ENCODE measurements at places on chromosomes 3 and 15.

DNA sequence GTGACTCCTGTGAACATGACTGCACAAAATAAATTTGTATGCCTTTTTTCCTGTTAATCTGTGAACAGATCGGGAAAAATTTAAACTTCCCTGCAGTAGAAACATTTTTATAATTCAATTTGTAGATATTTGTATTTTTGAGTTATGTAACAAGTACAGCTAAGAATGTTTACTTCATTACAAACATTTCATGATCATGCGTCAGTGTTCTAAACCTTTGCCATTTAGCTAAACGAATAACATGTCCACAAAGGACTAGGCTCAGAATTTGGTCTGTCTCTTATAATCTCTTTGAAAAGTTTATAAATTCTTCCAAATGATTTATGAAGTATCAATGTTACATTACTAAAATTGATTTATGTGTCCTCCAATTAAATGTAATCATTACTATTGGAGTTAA lies 17.3 kb upstream of the CRYBG3 start:
- DNase-seq, result no peak

DNA sequence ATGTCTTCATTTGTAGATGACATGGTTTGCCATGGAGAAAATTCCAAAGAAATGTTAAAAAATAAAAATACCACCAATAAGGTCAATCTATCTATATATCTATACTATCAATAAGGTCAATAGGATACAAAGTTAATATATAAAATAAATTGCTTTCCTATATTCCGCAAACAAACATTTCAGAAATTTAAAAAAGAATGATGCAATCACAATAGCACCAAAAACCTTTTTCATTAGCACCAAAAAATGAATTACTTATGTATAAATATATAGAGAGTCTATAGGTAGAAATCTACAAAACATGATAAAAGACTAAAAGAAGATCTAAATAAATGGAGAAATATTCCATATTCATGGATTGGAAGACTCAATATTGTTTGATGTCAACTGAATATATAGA lies 22.8 kb upstream of the GOLGA8A start:
- no peak for DNase-seq

DNA sequence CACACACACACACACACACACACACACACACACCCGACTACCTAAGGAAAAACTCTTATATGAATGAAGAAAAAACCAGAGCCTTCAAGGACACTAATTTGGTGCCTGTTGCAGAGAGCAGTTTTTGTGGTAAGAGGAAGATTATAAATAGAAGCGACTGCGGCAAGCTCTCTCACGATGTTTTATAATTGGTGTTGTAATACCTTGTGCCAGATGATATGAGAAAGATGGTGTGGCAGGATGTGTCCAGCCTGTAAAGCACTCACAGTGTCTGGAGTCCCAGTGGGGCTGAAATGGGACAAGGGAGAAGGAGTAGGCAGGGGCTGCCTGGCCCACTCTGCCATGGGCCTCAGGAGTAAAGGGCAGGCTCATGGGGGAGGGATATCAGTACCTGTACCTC lies 839.9 kb downstream of the AGBL1 start:
- DNase-seq, result no peak

DNA sequence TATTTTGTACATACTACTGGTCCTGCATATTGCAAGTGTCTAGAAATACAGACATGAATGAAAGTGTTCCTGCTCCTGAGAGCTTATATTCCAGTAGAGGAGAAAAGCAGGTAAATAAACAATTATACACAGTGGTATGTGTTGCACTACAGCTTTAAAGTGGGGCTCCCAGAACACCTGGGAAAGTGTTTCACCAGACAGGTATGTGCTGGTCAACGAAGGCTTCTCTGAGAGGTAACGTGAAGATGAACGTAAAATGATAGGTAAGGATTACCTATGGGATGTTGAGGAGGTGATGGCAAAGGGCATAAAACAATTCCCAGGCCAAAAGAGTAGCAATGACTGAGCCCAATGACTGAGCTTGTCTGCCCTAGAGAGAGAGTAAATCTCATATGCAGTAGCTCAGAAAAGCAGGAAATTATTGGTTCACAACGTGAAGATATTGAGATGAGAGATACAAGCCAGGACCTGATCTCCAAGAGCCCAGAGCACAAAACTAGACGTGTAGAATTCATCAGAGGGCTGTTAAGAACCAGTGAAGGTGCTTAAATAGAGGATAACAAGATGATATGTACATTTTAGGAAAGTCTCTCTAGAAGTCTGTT lies 459.1 kb upstream of the BCHE start:
- DNase-seq, result no peak

DNA sequence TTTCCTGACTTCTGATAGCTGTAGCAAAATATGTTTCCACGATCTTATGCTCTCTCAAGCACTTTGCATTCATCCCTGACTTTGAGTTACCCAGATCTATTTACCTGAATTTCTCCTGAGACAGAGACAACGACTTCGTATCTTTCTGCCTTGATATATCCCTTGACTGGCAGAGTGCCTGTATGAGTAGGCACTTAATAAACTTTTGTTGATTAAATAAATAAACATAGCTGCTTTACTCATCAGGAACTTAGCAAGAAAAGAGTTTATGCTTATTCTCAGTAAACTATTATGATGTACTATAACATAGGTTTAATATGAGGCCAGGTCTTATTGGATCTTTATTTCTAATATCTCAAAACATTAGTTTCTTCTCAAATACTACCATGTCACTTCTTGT lies 85.6 kb upstream of the PHLDB2 start:
- no peak for DNase-seq

DNA sequence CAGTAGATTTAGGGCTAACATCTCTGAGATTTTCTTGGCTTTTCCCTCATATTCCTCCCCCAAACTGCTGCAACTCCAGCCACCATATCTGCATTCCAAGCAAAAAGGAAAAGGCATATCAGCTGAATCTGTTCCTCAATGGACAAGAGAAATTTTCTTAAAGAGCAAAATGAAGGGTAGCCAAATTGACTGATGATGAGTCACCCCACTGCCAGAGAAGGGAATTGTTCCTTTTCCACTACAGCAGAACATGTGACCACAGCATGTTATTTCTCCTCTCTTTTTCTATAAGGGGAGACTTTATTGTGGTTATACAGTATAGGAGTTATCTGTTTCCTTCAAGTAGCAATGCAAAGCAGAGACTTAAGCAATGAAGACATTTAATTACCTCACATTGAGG lies 172.5 kb downstream of the MTHFS start:
- DNase-seq, result no peak

- DNase-seq, result no peak
Measured at GRCh38 chr3:48662145-48662752, 437 bp downstream of the CELSR3 start.

- no peak for DNase-seq
Measured at GRCh38 chr3:11211531-11212298, 57.4 kb downstream of the HRH1 start.

GRCh38 chr15:64156652-64157331 lies 5.3 kb downstream of the SNX22 start:
- no peak for DNase-seq

- no peak for DNase-seq
Measured at GRCh38 chr3:2154621-2155020, 56.0 kb downstream of the CNTN4 start.

DNA sequence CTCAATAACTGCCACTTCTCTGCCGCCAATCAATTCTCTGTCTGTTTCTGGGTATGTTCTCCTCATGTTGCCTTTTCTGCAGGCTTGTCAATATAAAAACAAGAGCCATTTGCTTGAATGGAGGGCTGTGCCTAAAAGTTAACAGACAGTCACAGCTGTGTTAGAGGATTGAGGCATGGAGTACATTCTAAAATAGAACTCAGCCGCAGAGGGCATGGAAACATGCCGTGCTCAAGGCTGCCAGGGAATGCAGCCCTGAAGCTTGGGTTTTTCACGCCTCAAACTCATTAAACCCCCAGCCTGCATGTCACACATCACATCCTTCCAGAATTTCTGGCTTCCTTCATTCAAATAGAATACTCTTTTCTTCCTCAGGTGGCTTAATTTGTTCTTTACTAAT lies 166.6 kb downstream of the TPRG1 start:
- DNase-seq, result no peak

- DNase-seq, result no peak
Measured at GRCh38 chr3:184040010-184040409, 8.5 kb downstream of the HTR3D start.

DNA sequence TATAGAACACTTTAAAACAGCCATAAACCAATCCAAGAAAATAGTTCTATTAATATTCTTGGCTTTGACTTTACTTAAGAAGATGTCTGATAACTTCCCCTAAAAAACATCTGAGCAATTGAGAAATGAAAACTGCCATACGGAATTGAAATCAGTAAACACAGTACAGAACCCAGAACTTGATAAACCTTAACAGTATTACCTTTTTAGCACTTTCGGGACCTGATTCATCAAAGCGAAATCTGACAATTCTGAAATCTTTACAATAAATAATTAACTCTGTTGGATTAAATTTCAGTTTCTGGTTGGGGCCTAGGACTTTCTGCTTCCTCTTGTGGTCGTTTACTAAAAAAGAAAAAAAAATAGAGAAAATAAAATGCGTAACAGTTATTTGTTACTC lies 17.3 kb downstream of the MTMR10 start:
- no peak for DNase-seq

DNA sequence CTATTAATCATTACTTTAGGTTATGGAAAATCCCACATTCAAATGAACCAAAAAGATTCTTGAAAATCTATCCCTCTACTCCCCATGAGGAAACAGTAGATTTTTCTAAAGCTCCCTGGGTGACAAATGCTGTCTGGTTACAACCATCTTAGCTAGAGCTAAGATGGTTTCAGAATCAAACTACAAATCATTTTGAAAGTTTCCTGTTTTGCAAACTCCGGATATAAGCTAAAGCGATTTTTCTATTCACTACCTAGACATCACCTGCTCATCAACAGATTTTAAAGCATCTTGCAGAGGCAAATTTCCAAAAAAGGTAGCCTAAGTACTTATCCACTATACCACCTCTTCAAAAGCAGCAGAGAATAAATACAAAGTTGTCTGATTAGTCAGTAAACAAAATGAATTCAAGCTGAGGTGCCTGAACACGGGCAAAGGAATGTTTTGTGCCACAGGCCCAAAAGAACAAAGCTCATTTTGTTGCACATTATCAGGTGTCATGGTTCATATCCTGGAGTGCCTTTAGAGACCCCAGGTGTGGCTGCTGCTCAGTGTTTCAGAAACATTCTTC lies 204.9 kb downstream of the TNIK start:
- DNase-seq, result no peak

DNA sequence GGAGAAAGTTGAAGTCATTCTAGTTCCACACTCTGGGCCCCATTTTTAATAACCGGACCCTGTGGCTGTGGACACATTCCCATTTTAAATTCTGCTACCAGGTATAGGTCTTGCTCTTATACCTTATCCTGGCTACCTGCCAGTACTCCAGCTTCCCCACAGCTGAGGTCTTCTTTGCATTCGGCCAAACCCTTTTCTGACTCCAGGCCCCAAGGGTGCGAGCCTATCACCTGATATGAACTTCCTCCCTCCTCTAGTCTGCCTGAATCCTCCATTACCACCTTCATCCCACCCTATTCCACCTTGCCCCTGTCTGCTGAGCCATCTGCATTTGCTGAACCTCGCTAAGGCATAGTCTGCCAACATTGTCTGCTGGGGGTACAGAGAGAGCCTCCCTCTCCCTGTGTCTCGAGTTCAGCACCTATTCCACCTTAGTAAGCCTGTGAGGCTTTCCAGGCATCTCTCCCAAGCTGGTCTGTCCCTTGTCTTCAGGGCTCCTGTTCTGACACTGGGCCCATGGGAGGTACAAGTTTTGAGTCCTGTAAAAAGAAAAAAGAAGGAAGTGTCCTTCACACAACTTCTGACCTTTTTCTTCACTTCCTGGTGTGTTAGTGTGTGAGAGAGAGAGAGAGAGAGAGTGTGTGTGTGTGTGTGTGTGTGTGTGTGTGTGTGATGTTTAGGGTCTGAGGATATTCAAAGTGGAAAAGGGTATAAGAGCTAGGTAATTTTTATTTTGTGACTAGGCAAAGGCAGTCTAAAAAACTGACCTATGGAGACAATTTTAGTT lies 27.0 kb downstream of the PDE8A start:
- DNase-seq, result no peak

DNA sequence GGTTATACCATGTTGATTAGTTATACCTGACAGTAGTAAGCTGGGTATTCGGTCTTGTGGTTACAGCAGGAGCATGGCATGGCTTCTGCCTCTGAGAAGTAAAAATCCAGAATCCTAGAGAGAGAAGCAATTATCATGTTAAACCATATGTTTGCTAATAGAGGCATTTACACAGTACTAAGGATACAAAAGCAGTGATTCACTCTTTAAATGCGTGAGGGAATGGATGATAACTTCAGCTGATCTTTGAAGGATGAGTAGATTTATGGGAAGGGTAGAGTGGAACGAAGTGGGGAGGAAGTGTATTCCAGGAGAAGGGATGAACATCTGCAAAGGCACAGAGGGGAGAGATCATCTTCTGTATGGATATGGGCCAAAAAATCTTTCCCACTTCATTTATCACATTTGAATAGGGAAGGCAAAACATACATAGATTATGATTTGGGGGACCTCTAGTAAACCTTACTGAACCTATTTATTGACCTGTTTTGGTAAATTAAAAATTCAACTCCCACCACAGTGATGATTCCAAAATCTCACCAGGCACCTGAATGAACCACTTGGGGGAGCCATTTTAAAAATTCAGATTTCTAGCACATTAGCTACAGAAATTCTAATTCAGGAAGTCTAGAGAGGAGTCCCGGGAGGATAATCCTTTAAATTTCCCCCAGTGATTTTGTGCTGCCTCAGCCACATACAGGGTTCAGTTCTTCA lies 35.1 kb downstream of the IGSF10 start:
- DNase-seq, result no peak

DNA sequence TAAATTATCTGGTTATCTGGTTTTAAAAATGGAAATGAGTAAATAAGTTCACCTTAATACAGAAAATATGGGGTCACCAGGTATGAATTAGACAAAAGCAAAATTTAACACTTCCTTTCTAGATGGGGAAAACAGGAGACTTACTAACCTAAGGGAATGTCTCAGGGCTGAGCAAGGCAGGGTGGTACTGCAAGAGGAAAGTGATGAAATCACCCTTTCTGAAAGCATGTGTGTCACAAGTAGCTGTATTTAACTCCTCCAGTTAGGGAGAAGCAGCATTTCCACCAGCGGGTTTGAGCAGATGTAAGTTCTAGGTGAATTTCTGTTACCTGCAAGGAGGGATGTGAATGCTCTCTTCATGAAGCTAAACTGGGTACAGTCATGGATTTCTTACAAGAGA lies 629.1 kb downstream of the MECOM start:
- DNase-seq, result no peak

GRCh38 chr3:56761023-56761422 lies 40.7 kb downstream of the ARHGEF3 start:
- no peak for DNase-seq

DNA sequence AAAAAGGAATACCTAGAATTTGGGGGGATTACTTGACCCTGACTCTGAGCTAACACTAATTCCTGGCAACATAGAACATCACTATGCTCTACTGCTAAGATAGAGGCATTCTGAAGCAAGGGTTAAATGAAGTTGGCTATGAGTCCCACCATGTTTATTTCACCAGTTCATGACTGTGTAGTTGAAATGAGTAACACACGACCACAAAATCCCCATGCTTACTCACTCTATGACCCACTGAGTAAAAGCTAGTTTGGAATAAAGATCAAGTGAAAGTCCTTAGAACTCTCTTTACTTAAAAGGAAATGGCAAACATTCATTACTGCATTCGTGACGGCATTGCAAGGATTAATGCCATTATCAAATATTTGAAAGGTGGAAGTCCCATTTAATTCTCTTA lies 47.4 kb downstream of the MRPL46 start:
- no peak for DNase-seq

Data from activated T-cell treated with anti-CD3 and anti-CD28 coated beads for 48 hours (primary cell).